ENCODE measurements at places on chromosomes 3 and 15.

DNA sequence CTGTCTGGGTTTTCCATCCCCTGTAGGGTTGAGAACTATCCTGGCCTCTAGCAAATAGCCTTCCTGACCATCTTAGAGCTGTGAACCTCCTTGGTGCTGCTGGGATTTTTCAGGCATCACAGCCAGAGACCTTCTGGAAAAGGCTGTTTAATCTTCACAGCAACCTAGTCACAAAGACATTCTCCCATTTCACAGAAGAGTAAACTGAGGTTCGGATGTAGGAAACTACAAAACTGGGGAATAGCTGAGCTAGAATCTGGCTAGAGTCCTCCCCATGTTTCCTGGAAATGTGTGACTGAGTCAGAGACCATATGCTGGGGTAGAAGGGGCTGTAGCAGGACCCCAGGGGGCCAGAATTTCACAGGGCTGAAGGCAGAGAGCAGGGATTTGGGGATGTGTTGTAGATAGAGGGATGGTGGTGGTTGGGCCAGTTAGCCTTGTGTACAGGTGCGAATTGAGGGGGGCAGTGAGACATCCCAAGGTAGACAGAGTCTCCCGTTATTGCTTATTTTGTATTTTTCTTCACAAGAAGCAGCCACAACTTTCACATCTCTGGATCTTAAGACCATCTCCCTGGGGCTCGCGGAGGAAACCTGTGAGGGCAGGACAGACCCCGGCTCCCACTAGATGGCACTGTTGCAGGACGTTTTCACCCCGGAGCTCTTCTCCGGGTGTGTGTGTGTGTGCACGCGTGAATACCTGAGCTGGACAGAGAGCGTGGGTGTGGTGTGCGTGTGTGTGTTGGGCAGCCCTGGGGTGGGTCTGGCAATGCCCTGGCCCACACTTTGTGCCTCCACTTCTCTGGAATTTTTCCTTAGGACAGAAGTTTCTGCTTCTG lies 66.9 kb upstream of the PRR23C start:
- DNase-seq, result peak; percentile 29

DNA sequence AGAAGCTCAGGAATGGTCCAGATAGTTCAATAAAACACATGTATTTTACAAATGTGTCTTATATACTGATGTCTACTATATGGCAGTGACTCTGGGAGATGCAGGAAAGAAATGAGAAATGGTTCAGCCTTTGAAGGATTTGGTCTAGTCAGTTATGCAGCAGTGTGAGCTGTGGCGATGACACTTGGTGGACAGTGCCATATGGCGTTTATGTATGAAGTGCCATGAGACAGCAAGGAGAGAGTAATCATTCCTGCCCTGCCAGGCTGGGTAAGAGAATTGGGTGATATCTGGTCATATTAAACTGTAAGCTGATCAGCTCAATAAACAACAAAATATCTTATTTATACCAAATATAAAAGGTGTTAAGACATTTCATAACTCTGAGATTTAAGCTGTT lies 47.6 kb upstream of the ANP32A start:
- no peak for DNase-seq

- no peak for DNase-seq
Measured at GRCh38 chr3:60090548-60090947, 1040.7 kb upstream of the CFAP20DC start.

- no peak for DNase-seq
Measured at GRCh38 chr15:36941798-36942197, 158.6 kb downstream of the MEIS2 start.

DNA sequence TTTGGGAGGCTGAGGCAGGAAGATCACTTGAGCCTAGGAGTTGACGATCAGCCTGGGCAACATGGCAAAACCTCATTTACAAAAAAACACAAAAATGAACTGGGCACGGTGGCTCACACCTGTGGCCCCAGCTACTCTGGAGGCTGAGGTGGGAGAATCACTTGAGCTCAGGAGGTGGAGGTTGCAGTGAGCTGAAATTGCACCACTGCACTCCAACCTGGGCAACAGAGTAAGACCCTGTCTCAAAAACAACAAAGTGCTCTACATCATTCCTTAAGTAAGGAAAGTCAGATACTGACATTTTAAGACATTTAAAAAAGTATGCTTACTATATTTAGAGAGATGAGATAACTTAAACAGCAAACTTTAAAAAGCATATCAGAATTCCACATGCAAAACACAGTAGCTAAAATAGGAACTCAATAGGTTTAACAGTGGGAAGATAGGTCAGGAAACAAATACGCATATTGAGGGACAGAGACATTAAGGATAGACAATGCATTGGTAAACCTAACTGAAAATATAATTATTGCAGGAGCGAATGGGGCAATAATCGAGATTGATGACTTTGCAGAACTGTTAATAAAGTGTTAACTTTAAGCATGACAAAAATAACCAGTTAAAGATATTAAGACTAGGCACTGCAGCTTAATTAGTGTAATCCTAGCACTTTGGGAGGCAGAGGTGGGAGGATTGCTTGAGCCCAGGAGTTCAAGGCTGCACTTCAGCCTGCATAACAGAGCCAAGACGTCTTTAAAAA lies 32.1 kb downstream of the MORF4L1 start:
- no peak for DNase-seq

- DNase-seq, result no peak
Measured at GRCh38 chr15:45641999-45642932, 7.4 kb downstream of the SQOR start.

GRCh38 chr3:111035316-111035715 lies 36.3 kb upstream of the NECTIN3 start:
- DNase-seq, result no peak

DNA sequence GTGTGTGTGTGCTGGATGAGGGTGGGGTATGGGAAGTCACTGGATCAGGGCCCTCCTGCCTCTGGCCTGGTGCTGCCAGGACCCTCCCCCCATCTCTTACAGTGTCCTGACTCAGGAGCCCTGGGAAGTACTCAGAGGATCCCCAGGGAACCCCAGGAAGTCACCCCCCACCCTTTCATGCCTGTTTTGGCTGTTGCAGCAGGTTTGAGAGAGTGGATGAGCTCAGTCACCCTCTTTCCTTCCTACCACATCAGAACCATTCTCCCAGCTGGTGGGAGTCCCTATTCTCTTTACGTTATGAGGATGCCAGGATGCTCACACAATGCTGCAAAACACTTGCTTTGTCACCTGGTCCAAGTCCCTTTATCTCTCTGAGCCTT lies 59.0 kb downstream of the BDH1 start:
- no peak for DNase-seq

DNA sequence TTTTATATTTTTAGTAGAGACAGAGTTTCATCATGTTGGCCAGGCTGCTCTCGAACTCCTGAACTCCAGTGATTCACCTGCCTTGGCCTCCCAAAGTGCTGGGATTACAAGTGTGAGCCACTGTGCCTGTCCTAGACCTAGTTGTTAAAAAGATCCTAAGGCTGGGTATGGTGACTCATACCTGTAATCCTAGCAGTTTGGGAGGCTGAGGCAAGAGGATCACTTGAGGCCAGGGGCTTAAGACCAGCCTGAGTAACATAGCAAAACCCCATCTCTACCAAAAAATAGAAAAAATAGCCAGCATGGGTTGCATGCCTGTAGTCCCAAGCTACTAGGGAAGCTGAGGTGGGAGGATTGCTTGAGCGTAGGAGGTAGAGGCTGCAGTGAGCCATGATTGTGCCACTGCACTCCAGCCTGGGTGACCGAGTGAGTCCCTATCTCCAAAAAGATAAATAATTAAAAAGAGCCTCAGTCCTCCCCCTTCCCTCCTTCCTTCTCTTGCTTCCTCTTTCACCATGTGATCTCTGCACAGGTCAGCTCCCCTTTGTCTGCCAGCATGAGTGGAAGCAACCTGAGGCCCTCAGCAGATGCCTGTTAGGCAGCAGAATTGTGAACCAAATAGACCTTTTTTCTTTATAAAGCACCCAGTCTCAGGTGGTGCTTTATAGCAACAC lies 9.8 kb upstream of the FNDC3B start:
- DNase-seq, result no peak
